ENCODE measurements at places on chromosomes 13 and 19.

GRCh38 chr13:51168623-51169022, 53.6 kb upstream of the FAM124A start:
- DNase-seq, result no peak

- DNase-seq, result no peak
Measured at GRCh38 chr19:17255150-17255621, 9.4 kb downstream of the USHBP1 start.

DNA sequence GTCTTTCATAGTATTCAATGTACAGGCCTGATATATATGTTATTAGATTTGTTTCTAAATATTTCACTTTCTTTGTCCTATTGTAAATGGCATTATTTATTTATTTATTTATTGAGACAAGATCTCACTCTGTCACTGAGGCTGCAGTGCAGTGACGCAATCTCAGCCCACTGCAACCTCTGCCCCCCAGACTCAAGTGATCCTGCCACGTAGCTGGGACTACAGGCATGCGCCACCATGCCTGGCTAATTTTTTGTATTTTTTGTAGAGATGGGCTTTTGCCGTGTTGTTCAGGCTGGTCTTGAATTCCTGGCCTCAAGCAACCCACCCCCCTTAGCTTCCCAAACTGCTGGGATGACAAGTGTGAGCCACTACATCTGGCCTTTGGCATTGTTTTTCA, 5.4 kb upstream of the GAS6 start:
- DNase-seq, result no peak

GRCh38 chr13:111027458-111028439, 87.4 kb upstream of the ARHGEF7 start:
- no peak for DNase-seq

- peak; percentile 32 for DNase-seq
Measured at GRCh38 chr13:29923554-29924481, 73.4 kb upstream of the UBL3 start.

DNA sequence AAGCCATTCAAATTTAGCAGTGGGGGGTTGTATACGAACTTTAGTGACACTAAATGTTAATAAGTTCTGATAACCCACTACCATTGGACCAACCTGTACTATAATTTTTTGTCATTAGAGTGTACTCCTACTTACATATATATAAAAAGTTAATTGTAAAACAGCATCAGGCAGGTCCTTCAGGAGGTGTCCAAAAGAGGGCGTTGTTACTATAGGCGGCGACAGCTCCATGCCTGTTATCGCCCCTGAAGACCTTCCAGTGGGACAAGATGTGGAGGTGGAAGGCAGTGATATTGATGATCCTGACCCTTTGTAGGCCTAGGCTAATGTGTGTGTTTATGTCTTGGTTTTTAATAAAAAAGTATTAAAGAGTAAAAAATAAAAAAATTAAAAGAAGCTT, 27.5 kb downstream of the SPRYD7 start:
- no peak for DNase-seq

DNA sequence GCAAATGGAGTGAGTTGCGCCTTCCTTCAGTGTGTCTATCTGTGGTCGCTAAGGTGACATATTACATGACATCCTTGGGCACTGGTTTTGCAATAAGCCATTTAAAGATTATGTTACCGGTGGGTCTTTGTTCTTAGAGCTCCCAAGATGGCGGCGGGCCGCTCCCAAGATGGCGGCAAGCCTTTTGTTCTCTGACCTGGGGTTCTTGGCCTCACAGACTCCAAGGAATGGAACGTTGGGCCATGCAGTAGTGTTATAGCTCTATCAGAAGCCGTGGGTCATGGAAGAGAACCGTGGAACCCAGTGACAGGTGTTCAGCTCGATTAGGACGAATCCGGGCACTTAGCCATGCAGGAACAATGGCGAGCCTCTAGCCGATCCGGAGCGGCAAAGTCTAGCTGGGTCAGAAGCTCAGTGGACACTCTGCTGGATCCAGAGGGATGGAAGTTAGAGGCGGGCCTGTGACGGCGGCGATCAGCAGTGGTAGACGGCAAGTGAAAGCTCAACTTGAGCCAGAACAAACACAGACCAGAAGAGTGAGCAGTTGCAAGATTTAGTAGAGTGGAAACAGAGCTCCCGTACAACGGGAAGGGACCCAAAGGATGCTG, 188.6 kb downstream of the TEX29 start:
- no peak for DNase-seq

- DNase-seq, result peak; percentile 54
Measured at GRCh38 chr19:55640043-55640576, 692 bp upstream of the ZNF580 start.

GRCh38 chr13:25992076-25992475, 59.7 kb downstream of the SHISA2 start:
- DNase-seq, result no peak

- no peak for DNase-seq
Measured at GRCh38 chr19:49340069-49340864, 5.1 kb downstream of the CD37 start.

DNA sequence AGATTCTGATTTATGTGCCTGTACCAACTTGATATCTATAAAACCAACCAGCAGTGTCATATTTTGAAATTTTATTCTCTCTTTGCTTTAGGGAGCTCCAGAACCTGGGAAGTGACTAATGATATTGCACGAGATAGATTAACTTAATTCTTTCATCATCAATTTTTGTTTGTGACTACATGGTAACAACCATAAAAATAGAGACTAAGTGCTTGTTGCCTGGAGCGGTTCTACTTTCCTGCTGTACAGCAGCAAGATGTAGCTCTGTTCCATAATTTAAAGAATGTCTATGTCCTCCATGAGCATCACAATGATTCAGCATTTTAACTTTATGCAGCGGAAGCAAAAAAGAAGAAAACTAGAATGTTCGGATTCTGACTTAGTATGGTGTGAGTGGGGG, 275.6 kb downstream of the KLF5 start:
- no peak for DNase-seq

GRCh38 chr13:103099722-103100293, 33.6 kb upstream of the SLC10A2 start:
- DNase-seq, result no peak

- no peak for DNase-seq
Measured at GRCh38 chr13:50994651-50995050, 85.1 kb downstream of the RNASEH2B start.

DNA sequence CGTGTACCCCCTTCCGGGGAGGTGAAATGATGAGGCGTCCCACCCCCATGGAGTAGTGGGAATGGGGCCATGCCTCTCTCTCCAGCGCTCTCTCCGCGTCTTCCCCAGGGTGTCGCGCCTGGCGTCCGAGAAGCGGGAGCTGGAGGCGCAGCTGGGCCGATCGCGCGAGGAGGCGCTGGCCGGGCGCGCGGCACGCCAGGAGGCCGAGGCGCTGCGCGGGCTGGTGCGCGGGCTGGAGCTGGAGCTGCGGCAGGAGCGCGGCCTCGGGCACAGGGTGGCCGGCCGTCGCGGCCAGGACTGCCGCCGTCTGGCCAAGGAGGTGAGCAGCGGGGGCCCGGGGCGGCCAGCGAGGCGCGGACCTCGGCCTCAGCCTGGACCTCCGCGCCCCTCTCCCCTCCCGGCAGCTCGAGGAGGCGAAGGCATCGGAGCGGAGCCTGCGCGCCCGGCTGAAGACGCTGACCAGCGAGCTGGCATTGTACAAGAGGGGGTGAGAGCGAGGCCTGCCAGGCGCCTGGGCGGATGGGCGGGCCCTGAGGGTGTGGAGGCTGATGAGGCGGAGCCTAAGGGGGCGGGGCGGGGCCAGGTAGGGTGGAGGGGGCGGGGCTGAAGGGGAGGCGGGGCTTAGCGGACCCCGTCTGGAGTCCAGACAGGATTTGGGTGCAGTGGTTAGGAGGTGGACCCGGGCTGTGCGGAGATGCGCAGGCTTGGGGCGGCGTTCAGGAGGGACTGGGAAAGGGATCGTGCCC, 7.7 kb downstream of the PGLYRP1 start:
- DNase-seq, result peak; percentile 63

GRCh38 chr13:60358453-60358852, 38.6 kb upstream of the TDRD3 start:
- no peak for DNase-seq

Data from T-helper 9 cell (primary cell).